Iris pigment epithelial cell (primary cell): ENCODE measurements at places on chromosomes 1 and 21.
A peak's percentile ranks its signal among the peaks of the same experiment; 100 is the strongest.

DNA sequence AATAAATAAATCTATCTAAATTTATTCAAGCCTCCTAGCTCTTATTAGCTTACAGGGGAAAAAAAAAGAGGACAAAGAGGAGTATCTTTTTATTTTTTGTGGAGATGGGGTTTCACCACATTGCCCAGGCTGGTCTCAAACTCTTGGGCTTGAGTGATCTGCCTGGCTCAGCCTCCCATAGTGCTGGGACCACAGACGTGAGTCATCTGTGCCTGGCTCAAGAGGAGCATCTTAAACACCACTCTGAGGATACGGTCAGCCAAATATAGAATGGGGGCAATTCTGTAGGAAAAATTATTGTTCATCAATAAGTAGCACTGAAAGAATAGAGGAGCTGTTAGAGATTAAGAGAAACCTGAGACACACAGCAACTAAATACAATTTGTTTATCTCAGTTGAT, 24.1 kb downstream of the SLC45A3 start:
- DNase-seq: no peak

- DNase-seq: no peak
Measured at GRCh38 chr1:198630863-198631262, 8.0 kb upstream of the PTPRC start.

- DNase-seq: no peak
Measured at GRCh38 chr1:178061620-178062019, 32.3 kb upstream of the RASAL2 start.

GRCh38 chr1:30135698-30136097, 587.7 kb downstream of the MATN1 start:
- DNase-seq: no peak

- no peak for DNase-seq
Measured at GRCh38 chr21:43206231-43207042, 37.6 kb downstream of the CRYAA start.

DNA sequence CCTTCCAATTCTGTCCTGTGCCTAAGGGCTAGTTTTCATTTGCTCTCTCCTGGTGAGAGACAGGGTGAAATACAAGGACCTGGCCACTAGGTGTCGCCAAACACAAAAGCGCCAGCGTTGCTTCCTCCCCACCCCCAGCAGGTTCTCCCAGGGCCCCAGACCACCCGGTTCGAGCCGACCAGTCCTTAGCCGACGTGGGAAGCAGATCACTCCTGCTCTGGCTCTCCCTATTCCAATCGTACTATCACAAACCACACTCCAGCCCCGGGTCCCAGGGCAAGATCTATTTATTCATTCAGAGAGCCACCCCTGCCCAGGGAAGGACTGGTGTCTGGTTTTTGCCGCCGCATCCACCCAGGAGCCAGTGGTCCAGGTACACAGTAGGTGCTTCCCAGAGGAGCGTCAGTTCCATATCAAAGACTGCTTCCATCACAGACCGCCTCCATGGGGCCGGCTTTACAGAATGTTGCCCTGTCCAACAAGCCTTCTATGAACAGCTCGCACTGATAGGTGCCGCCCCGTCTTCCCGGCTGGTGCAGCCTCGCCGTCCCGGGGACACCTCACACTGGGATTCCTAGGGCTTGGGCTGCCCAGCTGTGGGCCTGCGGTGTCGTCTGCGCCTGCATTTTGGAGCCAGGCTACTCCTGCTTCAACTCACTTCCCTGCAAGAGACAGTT, 35.0 kb downstream of the CTNNBIP1 start:
- DNase-seq: peak; percentile 57

GRCh38 chr1:210743038-210743437, 390.9 kb downstream of the KCNH1 start:
- no peak for DNase-seq

DNA sequence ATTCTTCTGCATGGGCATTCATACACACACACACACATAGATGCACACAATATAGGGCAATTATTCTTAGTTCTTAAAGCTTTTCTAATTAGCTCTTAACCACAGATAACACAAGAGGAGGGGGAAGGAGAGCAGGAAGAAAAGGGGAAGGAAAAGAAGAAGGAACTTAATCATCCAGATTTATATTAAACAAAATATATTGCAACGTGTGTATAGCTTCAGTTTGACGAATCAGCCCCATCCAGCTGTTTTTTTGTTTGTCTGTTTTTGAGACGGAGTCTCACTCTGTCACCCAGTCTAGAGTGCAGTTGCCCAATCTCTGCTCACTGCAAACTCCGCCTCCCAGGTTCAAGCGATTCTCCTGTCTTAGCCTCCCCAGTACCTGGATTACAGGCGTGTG, 21.7 kb upstream of the ANKRD13C start:
- no peak for DNase-seq

DNA sequence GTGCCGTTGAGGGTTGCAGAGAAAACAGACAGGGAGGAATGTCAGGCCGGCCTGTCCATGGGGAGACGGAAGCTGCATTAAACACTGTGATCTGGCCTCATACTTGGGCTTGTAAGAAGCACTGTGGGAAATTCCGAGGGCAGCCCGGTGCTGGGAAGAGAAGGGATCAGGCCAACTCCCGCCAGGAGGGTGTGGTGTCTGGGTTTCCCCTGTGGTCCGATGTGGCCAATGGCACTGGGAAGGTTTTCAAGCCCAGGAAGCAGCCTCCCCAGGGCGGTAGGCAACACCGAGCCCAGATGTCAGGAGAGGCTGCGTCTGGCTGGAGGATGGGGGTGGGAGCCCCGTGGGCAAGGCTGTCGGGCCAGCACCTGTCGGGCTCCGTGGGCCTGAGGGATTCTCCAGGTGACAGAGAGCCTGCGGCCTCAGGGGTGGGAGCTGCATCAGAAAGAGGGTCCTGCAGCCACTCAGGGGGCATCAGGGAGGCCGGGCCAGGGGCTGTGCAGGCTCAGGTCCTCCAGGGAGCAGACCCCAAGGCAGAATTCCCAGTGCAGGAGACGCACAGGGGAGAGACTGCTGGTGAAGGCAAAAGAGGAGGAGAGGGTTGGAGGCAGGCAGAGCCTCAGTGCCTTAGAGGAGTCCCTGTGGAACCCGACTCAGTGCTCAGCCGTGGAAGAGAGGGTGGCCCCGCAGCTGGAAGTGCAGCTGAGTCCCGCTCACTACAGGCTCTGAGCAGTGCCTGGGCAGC, 8.4 kb downstream of the UBASH3A start:
- no peak for DNase-seq

GRCh38 chr1:32178380-32179192, 889 bp upstream of the TXLNA start:
- no peak for DNase-seq

GRCh38 chr1:149934356-149934755, 2.3 kb downstream of the MTMR11 start:
- DNase-seq: no peak

DNA sequence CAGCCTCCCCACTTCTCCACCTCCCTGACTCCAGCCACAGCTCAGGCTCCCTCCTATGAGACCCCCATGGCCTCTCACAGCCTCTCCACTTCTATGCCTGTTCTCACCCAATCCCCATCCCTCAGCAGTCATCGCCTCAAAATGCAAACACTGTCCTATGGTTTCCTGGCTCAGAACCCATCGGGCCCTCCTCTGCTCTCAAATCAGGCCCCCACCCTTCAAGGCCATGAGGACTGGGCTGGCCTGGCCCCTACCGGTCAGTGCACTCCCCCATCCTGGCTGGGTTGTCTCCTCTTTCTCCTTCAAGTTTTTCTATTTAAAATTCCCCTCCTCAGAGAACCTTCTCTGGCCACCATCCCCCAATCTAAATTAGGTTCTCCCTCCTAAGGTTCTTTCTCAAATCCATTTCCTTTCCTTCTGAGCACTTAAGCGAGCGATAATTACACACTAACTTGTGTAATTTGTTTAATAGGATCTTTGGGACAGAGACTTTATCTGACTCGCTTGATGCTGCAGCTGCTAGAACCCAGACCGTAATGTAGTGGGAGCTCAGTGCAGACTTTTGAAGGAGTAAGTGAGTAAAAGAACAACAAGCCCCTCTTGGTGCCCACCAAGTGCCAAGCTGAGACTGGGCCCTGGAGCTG, 347.2 kb downstream of the MATN1 start:
- no peak for DNase-seq

DNA sequence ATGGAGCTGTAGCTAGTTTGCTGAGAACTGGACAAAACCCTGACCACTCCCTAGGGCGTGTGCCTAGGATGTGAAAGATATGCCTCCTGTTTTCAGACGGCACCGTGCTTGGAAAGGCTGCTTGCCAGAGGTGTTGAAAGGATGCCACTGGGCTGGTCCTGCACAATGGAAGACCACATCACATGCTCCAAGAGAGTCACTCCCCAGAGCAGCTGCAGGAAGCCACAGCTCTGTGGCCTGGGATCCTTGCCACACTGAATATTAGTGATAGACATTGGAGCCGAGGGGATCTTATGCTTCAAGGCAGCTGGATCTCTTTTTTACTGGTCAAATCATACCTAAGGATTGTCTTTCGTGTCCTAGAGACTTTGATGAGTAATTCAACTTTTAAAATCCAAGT, 6.6 kb upstream of the APP start:
- DNase-seq: no peak
